Lower leg skin (tissue), 4 donors: ENCODE measurements at places on chromosomes 1 and 21.

- DNase-seq, result no peak
These were observed 209.0 kb downstream of the RHOU start for GRCh38 chr1:228944296-228944695.

DNA sequence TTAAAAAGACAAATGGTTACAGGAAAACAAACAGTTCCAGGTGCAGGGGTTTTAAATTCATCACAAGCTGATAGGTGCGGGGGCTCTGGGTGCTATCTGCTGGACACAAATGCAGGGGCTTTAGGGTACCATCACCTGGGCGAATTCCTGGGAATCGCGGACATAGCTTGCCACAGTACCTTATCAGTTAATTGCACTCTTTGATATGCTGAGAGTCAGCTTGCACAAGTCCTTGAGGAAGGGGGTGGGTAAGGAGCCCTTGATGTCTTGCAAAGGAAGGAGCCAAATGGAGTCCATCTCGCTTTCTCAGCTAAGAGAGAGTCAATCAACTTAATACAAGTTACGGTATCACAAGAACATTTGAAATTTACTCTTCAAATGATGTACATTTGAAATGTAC, 25.4 kb upstream of the TMEM54 start:
- DNase-seq, result no peak

DNA sequence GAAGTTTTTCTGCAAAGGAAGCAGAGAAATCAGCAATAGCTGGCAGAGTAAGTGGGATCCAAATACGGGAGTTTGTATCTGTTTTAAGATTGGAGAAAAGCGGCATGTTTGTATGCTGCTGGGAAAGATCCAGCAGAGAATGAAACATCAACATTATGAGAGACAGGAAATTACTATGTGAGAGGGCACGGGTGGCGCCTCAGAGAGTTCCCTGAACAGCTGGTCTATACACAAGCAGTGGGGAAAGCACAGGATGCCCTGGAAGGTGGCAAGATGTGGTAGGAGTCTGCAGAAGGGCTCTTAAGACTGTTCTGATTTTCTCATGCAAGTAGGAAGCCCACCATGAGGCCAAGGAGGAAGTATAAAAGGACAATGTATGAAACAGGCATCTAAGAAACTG, 130.4 kb downstream of the RERE start:
- DNase-seq, result no peak

DNA sequence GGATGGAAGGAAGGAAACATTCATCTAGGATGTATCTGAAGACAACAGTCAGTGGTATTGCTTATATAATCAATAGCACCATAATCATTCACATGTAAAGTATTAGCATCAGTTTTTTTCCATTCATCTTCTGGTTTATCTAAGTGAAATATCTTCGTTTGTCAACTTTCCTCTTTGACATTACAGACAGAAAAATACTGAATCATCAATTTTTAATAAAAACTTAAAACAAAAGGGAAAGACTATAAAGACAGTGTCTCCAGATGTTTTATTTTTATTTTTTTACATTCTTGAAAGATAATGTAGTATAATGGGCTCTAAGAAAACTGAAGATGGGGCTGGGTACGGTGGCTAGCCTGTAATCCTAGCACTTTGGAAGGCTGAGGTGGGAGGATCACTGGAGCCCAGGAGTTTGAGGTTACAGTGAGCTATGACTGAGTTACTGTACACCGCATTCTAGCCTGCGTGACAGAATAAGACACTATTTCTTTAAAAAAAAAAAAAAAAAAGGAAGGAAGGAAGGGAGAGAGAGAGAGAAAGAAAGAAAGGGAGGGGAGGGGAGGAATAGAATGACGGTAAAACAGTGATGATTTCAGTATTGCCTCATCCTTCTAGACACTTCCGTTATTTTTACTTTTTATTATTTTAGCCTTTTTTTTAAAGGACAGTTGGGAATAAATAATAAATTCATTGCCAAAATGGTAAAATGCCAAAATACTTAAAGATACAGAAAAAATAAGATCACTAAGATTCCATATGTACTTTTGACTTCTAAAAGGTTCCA, 89.5 kb downstream of the NRIP1 start:
- DNase-seq, result no peak

DNA sequence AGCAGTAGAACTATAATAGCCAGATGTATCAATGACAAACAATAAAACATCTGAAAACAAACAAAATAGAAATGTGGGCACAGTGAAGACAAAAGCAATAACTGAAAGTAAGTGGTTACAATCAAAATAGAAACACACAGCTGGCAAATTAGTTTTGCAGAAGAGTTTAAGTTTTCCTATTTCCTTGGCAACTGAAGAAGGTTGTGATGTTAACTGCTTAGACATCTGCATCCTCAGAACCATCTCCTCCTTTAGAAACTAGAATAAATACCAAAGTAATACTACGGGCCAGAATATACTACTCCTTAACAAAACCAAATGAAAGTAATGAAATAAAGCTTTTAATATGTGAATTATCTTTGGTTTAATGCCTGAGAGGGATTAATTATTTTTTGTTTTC, 605.5 kb downstream of the LTN1 start:
- DNase-seq, result no peak
